Keratinocyte (primary cell): ENCODE measurements at places on chromosomes 13 and 19.

DNA sequence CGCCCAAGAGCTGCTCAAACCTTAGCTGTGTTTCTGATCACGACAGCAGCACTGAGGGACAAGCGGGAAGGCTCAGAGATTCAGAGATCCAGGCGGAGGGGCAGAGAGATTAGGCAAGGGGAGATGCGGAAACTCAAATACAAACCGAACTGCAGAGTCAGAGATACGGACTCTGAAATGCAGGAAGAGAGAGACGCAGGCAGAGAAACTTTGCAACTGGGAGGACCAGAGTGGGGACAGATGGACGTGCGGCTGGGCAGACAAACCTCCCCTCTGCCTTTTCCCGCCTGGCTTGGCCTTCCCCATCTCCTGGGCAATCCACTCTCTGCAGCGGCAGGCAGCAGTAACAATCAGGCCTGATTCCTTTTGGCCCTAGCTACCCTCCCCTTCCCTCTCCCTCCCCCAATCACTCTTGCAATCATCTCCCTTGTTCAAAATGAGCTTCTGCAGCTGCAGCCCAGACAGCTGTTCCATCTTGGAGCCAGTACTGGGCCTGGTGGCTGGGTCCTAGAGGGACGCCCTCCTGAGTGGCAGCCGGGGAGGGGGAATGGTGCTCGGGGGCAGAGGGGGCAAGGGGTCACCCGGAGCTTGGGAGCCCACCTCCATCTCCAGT is 29.7 kb downstream of the OLFM2 start:
- no peak overlapping the region for H3K4me3 ChIP-seq
- peaks cover 5% of the 10 kb centered on the region for H3K4me1 ChIP-seq
- H3K27ac ChIP-seq, result no peak overlapping the region
- no peaks in the 10 kb centered on the region for H3K36me3 ChIP-seq
- DNase-seq, result no peak
- H3K27me3 ChIP-seq, result peaks cover 3% of the 10 kb centered on the region

- no peaks in the 10 kb centered on the region for H3K27me3 ChIP-seq
- peaks cover 20% of the 10 kb centered on the region for H3K4me1 ChIP-seq
- H3K36me3 ChIP-seq, result no peaks in the 10 kb centered on the region
- DNase-seq, result no peak
Measured at GRCh38 chr13:45370922-45371406, 30.0 kb upstream of the TPT1 start.

DNA sequence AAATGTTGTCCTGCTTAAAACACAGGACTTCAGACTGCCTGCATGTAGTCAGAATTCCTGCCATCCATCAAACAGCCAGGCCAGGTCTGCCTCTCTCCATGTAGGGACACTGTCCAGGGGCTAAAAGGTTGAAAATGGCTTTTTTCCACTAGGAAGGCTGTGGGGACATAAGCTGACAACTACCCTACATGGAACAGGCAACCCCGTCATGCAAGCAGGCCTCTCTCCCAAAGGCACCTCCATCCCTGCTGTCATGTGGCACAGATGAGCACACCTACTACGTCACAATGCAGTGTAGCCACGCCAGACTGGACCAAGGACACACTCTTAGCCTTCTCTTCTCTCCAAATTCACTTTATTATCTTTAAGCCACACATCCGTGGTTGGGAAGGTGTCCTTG is 40.8 kb downstream of the LATS2 start:
- no peak for DNase-seq
- H3K27me3 ChIP-seq, result no peaks in the 10 kb centered on the region
- H3K36me3 ChIP-seq, result no peaks in the 10 kb centered on the region
- peaks cover 16% of the 10 kb centered on the region for H3K4me1 ChIP-seq

- DNase-seq, result no peak
- H3K27me3 ChIP-seq, result no peaks in the 10 kb centered on the region
- H3K4me1 ChIP-seq, result no peaks in the 10 kb centered on the region
- no peak overlapping the region for H3K4me3 ChIP-seq
- H3K27ac ChIP-seq, result no peak overlapping the region
Measured at GRCh38 chr13:28679628-28680027, 20.7 kb downstream of the POMP start.

DNA sequence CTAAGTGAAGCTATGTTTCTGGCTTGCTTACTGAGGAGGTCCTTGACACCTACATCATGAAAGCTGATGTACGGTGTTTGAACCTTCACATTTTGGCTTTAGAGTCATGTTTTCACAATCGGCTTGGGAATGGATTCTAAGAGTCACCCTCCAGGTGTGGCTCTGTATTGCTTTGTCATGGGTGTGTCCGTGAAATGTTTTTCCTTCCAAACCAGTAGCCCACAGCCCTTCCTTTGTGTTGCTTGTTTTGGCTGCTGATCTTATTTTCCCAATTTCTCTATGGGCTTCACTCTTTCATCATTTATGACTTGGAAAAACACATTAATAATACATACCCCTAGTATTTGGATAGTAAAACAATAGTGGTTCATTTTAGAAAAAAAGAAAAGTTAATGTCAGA is 240.6 kb downstream of the GGACT start:
- H3K36me3 ChIP-seq, result no peaks in the 10 kb centered on the region
- no peaks in the 10 kb centered on the region for H3K27me3 ChIP-seq
- no peaks in the 10 kb centered on the region for H3K4me1 ChIP-seq

- DNase-seq, result no peak
- no peak overlapping the region for H3K27ac ChIP-seq
- peaks cover 4% of the 10 kb centered on the region for H3K27me3 ChIP-seq
- H3K4me1 ChIP-seq, result no peaks in the 10 kb centered on the region
- H3K36me3 ChIP-seq, result no peaks in the 10 kb centered on the region
Measured at GRCh38 chr13:27354379-27354778, 70.0 kb upstream of the GTF3A start.

DNA sequence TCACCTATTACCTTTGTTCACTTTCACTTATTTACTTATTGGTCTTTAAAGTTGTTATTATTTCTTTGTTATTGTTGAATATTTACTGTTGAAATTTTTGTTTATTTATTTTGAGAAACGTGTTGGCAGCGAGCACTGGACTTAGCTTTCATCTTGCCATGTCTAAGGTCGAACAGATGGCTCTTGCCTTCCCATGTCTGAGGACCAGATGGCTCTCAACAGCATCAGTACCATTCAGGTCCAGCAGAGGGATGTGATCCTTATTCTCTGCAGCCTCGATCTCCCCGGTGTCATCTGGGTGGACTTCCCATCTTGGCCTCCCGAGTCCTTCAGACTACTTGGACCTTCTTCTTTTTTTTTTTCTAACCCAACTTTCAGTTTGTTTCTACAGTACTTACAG is 1437.6 kb downstream of the UQCRFS1 start:
- no peak for DNase-seq
- no peaks in the 10 kb centered on the region for H3K27me3 ChIP-seq
- no peak overlapping the region for H3K4me3 ChIP-seq
- peaks cover 17% of the 10 kb centered on the region for H3K36me3 ChIP-seq
- no peaks in the 10 kb centered on the region for H3K4me1 ChIP-seq

DNA sequence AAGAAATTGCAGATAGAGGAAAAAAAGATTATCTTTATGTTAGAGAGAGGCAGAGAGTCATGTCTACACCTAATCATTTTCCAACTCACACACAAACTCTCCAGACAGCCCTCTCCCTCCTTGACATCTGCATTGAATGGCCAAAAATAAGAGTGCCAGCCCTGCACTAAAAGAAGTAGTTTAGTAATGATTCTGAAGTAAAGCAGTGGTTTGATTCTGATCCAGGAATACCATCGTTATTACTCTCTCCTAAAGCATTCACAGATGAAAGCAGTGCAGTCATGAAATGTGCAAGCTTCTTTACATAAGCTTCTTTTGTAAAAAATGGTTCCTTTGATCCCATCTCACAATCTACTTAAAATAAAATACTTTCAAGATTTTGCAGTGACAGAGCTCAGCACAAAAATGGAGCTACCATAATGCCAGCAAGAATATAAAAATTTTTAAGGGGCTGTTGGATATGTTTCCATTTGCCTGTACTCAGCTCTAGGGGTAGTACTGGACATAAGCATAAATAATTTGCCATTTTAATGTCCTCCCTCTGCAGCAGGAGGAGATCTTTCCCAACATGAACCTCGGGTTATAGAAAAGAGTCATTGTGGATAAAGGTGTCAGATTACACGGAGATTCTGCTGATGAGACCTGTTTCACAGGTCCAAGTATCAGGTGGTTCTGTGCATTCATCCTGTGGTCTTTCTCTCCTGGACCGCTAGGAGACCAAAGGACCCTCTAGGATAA is 406.3 kb downstream of the DCT start:
- H3K36me3 ChIP-seq, result no peaks in the 10 kb centered on the region
- DNase-seq, result no peak
- H3K4me3 ChIP-seq, result no peak overlapping the region
- no peak overlapping the region for H3K27ac ChIP-seq

DNA sequence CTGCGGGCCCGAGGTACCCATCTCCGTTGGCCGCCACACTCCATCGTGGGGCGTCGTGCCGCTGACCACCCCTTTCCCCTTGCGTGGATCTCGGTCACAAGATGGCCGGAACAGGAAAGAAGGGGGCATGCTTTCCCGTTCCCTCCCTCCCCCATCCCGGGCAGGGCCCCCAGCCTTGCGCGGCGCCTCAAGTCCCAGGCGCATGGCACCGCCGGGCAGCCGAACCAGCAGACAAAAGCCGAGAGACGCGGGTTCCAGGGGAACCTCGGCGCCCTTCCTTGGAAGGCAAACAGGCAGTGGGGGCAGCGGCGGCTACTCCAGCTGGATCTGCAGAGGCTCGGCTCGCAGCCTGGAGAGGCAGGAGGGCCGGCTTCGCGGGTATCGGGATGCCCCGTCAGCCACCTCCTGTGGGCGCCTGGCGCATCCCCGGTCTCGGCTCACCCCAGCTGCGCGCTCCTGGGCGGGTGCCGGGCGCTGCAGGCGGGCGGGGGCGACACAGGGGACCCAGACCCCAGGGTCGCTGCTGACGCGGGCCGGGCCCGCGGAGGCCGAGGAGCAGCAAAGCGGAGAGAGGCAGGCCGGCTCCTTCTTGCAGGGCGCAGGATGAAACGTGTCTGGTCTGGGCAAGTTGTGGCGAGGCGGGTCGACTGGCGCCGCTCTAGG is 439 bp downstream of the DZIP1 start:
- H3K4me1 ChIP-seq, result peaks cover 4% of the 10 kb centered on the region
- no peaks in the 10 kb centered on the region for H3K36me3 ChIP-seq
- peak overlapping the region; percentile 52 for H3K4me3 ChIP-seq
- no peak for DNase-seq

GRCh38 chr19:10104665-10105508 is 1.3 kb upstream of the PPAN start:
- no peak overlapping the region for H3K27ac ChIP-seq
- peaks cover 19% of the 10 kb centered on the region for H3K36me3 ChIP-seq
- DNase-seq, result no peak
- H3K4me3 ChIP-seq, result no peak overlapping the region
- no peaks in the 10 kb centered on the region for H3K27me3 ChIP-seq
- peaks cover 12% of the 10 kb centered on the region for H3K4me1 ChIP-seq

- H3K36me3 ChIP-seq, result no peaks in the 10 kb centered on the region
- no peak overlapping the region for H3K27ac ChIP-seq
- no peaks in the 10 kb centered on the region for H3K27me3 ChIP-seq
- H3K4me3 ChIP-seq, result no peak overlapping the region
- H3K4me1 ChIP-seq, result peaks cover 21% of the 10 kb centered on the region
- no peak for DNase-seq
Measured at GRCh38 chr13:109199280-109199679, 569.9 kb downstream of the MYO16 start.

DNA sequence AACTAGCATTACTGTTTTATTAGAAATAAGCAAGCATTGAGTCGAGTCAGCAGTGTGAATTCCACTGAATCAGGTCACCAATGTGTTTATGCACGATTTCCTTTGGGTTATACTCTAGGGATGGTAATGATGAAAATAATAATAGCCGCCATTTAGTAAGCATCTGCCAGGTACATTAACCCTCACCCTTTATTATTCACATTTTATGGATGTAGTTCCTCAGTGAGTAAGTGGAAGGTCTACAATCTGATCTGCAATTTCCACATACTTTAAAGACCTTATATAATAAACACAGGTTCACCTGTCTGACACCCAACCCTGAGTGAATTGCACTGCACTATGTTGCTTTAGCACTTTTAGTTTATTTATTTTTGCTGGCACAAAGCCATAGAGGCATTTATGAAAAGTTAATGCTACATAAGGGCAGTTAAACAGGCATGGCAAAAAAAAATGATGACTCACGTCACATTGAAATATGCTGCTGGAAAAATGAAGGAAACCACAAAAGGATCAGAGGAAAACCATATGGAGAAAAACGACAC is 122.4 kb downstream of the TRPC4 start:
- H3K36me3 ChIP-seq, result no peaks in the 10 kb centered on the region
- H3K27me3 ChIP-seq, result peaks cover 2% of the 10 kb centered on the region
- no peak overlapping the region for H3K4me3 ChIP-seq
- no peaks in the 10 kb centered on the region for H3K4me1 ChIP-seq
- H3K27ac ChIP-seq, result no peak overlapping the region
- no peak for DNase-seq

DNA sequence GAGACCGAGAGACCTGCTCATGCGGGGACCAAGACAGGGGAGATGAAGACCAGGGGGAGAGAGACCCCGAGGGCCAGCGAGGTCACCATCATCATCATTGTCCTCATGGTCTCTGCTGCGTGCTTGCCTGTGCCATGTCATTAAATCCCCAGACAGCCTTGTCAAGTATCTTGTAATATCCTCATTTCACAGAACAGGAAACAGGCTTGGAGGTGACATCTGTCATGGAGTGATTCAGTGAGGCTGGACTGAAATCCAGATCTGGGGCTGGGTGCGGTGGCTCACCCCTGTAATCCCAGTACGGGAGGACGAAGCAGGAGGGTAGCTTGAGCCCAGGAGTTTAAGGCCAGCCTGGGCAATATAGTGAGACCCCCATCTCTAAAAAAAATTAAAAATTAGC is 5.9 kb upstream of the NANOS2 start:
- H3K4me1 ChIP-seq, result no peaks in the 10 kb centered on the region
- peaks cover 12% of the 10 kb centered on the region for H3K27me3 ChIP-seq
- H3K27ac ChIP-seq, result no peak overlapping the region
- no peak for DNase-seq

GRCh38 chr19:7293762-7294557 is at the start of gene INSR:
TSS of gene INSR (minus strand) at chr19:7294414. CDS start at chr19:7293891, 523 bp downstream.
- peak within 1 kb of the TSS; percentile 69 for H3K4me3 ChIP-seq
- H3K4me1 ChIP-seq, result peaks cover 3% of the 10 kb centered on the region
- H3K27me3 ChIP-seq, result peaks cover 18% of the 10 kb centered on the region
- DNase-seq, result peak; percentile 42
- H3K27ac ChIP-seq, result no peak within 1 kb of the TSS

GRCh38 chr13:113840541-113841352 is 23.1 kb downstream of the GAS6 start:
- no peaks in the 10 kb centered on the region for H3K27me3 ChIP-seq
- DNase-seq, result no peak
- H3K27ac ChIP-seq, result peak overlapping the region; percentile 31
- peaks cover 67% of the 10 kb centered on the region for H3K4me1 ChIP-seq
- no peak overlapping the region for H3K4me3 ChIP-seq

DNA sequence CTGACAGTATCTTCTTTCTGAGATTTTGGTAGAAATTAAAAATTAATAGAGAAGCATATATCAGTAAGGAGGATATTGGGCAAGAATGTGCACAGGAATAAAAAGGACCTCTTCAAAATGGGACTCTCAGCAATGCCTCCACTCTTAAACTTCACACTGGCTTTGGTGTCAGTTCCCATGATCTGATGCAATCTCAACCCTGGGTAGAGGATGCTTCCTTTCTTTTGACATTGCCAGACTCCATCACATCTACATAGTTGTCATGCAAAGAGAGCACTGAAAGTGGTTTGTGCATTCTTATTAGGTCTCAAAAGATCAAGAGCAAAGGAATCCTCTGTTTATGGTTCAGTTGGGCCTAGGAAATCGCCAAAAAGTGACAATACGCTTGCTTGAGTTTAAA is 26.3 kb downstream of the STARD13 start:
- peaks cover 3% of the 10 kb centered on the region for H3K36me3 ChIP-seq
- no peak overlapping the region for H3K4me3 ChIP-seq
- peaks cover 26% of the 10 kb centered on the region for H3K4me1 ChIP-seq
- H3K27ac ChIP-seq, result no peak overlapping the region
- no peak for DNase-seq
- H3K27me3 ChIP-seq, result no peaks in the 10 kb centered on the region
